Stimulated activated CD4-positive, alpha-beta T cell treated with anti-CD3 and anti-CD28 coated beads, Interleukin-2, amount 100 ng/mL, for 24 hours (primary cell): ENCODE measurements at places on chromosomes 13 and 19.

DNA sequence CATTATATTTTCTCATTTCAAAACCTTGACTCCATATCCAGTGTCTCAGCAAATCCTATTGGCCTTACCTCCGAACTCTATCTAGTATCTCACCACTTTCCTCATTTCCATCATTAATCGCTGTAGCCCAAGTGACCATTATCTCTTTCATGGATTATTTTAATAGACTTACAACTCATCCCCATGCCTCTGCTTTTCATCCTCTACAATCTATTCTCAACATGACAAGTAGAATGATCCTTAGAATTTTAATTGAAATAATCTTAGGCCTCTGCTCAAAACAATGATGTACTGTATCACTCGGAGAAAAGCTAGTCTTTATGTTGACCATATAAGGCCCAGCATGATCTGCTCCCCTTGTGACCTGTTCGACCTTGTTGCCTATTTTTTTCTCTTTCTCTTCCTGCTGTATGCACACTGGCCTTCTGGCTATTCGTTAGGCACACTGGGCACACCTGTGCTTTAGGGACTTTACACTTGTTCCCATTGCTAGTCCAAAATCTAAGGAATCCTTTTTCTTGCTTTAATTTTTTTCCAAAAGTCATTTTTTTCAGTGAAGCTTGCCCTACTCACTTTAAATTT is 21.4 kb downstream of the DNAJC15 start:
- DNase-seq: no peak

- no peak for DNase-seq
Measured at GRCh38 chr13:62613819-62614218, 1198.2 kb upstream of the PCDH20 start.

- DNase-seq: no peak
Measured at GRCh38 chr13:67004511-67004910, 225.6 kb downstream of the PCDH9 start.

DNA sequence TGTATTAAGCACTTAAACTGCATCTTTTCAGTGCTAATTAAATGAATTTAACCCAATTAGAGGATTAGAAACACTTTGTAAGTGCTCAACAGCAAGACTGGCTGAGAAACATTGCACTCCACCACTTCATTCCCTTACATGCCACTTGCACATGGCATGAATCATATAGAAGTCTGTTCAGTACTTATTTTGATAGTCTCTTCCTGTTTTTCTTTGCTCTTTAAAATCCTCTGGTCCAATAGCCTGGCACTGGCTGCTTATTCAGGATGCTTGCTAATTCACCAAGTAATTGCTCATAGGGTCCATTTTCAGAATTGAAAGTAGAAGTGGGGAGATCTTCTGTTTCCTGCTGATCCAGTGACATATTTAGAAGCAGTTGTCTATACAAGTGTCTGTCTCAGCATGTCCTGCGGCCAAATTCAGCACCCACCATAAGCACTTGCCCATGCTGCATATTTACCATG is 900.1 kb downstream of the PCDH9 start:
- DNase-seq: no peak

DNA sequence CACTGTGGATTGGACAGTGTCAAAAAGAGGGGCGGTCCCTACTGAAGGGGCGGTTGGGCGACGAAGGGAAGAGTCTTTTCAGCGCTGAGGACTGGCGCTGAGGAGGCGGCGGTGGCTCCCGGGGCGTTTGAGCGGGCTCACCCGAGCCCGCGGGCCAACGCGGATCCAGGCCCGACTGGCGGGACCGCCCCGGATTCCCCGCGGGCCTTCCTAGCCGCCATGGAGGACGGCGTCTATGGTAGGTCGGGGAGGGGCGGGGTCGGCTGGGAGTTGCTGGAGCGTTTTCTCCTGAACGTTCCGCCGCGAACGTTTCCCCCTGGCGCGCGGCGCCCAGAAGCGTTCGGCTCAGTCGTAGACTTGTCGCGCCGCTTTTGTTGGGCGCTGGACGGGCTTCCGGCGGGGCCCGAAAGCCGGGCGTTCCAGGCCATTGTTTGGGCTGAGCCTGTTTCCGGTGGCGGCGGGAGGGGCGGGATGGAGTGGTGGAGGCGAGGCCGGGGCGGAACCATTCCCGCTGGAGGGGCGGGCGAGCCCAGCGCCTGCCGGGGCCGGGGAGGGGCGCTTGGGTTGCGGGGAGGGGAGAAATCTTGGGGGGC is at the start of gene CYTH2:
TSS of gene CYTH2 (plus strand) at position 81 of the 593 bp plus-strand sequence. CDS start at position 220, 139 bp downstream.
- DNase-seq: peak; percentile 81

GRCh38 chr19:2278459-2279158 is 3.4 kb downstream of the PEAK3 start:
- DNase-seq: no peak

- no peak for DNase-seq
Measured at GRCh38 chr19:38135150-38135998, 88.6 kb downstream of the DPF1 start.

- no peak for DNase-seq
Measured at GRCh38 chr19:15810335-15810734, 5.1 kb downstream of the OR10H1 start.

DNA sequence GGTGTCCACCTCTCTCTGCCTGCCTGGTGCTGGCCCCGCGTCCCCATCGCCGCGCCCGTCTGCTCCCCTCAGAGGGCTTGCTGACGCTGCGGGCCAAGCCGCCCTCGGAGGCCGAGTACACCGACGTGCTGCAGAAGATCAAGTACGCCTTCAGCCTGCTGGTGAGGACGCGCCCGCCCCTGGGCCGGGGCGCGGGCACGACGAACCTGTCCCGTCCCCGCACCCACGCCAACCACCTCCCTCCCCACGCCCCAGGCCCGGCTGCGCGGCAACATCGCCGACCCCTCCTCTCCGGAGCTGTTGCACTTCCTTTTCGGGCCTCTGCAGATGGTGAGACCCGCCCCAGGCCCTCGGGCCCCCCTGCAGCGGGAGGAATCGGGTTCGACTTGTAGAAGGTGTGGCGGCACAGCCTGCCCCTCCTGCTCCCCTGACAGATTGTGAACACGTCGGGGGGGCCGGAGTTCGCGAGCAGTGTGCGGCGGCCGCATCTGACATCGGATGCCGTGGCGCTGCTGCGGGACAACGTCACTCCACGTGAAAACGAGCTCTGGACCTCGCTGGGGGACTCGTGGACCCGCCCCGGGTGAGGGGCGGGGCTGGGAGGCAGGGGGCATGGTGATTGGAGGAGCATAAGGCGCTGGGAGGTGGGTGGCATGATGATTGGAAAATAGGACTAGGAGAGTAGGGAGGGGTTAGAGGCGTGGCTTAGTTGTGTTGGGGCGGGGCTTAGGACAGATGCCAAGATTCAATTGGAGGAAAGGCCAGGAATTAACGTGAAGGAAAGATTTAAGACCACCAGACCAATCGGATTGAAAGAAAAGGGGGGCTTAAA is 6.6 kb downstream of the EPS8L1 start:
- DNase-seq: peak; percentile 53

GRCh38 chr19:737591-738093 is 13.3 kb upstream of the MISP start:
- DNase-seq: peak; percentile 74

- no peak for DNase-seq
Measured at GRCh38 chr13:24215732-24216131, 55.2 kb downstream of the SPATA13 start.

GRCh38 chr13:34000955-34001354 is 183.0 kb downstream of the RFC3 start:
- no peak for DNase-seq

DNA sequence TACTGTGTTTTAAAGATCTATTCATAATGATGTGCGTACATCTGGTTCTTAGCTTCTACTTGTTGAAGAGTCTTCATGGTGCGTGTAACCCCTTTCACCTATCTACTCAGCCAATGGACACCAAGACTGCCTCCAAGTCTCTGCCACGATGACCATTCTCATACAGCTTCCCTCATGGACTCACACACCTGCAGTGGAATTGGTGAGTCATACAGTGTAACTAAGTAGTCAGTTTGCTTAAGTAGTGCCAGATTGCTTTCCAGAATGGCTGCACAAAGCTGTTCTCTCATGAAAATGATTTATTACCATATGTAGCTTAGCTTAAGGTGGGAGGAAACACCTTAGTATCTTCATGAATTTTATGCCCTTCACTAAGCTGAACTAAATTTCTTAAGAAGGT is 112.3 kb downstream of the AKAP11 start:
- DNase-seq: no peak

- no peak for DNase-seq
Measured at GRCh38 chr13:50309882-50310594, 294.8 kb downstream of the KCNRG start.

- DNase-seq: no peak
Measured at GRCh38 chr13:90868321-90868920, 479.1 kb upstream of the MIR17HG start.

GRCh38 chr13:28955264-28955966 is 135.3 kb downstream of the MTUS2 start:
- DNase-seq: no peak

- DNase-seq: no peak
Measured at GRCh38 chr13:33145667-33146066, 129.4 kb downstream of the KL start.

DNA sequence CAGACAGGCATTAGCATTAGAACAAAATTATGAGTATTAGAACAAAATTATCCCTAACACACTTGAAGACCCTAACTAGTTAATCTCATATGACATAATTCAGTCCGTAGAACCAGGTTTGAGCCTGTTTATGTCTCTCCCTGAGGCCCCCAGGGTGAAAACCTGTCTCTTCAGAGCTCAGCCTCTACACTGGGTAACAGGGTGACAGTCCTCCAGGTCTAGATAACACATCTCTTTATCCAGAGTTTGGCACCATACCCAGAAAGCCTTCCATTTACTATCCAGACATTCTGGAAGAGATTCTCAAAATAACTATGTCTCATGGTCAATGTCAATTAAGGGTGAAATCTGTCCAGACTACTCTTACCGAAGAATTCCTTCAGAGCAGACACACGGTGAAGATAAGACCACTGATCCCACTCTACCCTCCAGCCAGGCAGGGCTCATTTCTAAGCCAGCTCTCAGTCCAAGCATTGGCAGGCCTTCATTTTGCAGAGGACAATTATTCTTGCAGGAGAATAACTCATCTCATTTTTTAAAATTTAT is 1195.3 kb downstream of the EFNB2 start:
- no peak for DNase-seq

GRCh38 chr13:111216166-111216960 is 101.3 kb downstream of the ARHGEF7 start:
- DNase-seq: peak; percentile 34

GRCh38 chr19:19619181-19619848 is 828 bp upstream of the PBX4 start:
- DNase-seq: no peak

DNA sequence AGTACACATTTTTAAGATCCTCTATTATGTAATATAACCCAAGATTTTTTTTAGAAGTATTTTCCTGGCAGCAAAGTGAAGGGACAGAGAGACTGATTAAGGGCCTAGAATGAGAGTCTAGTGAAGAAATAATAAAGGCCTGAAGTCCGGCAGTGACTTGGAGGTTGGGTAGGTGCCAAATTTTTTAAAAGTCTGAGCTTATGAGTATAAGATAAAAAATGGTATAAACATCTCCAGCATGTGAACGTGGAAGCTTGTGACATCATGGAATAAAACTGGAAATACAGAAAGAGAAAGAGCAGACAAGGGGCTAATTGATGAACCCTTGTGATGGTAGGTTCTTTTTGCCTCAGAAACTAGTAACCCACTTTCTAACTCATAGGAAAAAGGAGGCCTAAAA is 174.6 kb downstream of the SUCLA2 start:
- DNase-seq: no peak

GRCh38 chr19:15248648-15249527 is 16.6 kb upstream of the EPHX3 start:
- DNase-seq: no peak

DNA sequence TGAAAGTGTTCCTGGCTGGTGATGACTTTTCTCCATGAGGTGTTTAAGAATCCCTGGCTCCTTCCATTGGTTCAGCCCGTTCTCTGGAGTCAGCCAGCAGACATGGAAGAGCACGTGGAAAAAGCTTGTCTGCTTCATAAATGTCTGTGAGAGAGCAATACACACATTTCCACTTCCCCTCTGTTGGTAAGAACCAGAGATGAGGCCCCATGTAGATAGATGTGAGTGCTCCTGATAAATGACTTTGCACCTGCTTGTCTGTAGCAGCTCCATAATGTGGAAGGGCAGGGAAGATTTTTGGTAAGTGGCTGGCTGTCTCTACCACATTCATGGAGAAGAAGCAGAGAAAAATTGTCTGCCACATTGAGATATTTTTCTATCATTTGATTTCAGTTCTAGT is 325.8 kb downstream of the LMO7 start:
- no peak for DNase-seq

GRCh38 chr13:96636001-96636709 is 358.1 kb downstream of the OXGR1 start:
- no peak for DNase-seq

DNA sequence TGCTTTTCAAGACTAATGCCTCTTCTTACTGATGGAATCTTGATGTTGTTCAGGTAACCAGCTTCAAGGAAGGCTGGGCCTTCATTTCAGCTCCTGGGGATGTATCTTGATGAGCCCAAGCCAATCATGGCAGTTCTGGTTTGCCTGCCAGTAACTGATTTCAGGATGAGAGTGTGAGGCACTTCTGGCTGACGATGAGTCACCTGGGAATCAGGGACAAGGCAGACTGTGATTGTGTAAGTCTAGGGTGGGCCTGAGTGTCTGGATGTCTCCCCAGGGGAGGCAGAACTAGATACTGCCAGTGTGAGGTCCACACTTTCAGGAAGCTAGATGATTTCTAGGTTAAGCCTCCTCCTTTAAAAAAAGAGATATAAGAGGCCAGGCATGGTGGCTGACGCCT is 77.3 kb upstream of the KL start:
- DNase-seq: no peak

DNA sequence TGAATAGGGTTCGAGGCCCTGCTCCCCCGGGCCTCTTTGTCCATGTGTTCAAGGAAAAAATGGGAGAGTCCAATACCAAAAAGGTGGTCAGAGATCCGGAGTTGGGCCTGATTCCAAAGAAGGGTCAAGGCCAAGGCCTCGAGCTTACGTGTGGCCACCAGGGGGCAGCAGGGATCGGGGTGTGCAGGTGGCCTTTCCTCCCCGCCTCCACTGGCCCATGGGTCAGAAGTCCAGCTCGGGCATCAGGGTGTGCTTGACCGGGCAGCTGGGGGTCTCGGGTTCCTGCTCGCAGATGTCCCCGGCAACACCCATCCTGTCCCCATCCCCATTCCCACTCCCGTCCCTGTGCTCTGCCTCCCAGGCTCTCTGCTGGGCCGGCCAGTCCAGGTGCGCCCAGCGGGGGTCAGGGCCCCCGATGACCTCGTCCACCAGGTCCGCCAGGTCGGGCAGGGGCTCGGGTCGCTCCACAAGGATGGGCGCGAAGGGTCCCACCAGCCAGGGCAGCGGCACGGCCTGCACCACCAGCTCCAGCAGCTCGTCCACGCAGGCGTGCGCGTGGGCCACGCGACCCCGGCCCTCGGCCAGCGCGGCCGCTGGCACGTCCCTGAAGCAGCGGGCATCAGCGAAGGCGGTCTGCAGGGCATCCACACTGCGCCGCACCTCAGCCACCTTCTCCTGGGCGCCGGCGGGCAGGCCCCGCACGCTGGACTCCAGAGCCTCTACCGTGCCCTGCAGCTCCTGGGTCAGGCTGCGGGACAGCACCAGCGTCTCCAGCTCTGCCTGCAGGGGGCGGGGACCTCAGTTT is 5.2 kb upstream of the PLIN4 start:
- DNase-seq: peak; percentile 44

GRCh38 chr13:113109151-113110047 is 3.8 kb downstream of the F7 start:
- DNase-seq: no peak

- no peak for DNase-seq
Measured at GRCh38 chr19:45448887-45449299, 18.9 kb upstream of the FOSB start.

- DNase-seq: no peak
Measured at GRCh38 chr19:48635966-48636858, 967 bp downstream of the DBP start.
